GM23338 (cell line): ENCODE measurements at places on chromosomes 11 and 22.
A peak's percentile ranks its signal among the peaks of the same experiment; 100 is the strongest.

DNA sequence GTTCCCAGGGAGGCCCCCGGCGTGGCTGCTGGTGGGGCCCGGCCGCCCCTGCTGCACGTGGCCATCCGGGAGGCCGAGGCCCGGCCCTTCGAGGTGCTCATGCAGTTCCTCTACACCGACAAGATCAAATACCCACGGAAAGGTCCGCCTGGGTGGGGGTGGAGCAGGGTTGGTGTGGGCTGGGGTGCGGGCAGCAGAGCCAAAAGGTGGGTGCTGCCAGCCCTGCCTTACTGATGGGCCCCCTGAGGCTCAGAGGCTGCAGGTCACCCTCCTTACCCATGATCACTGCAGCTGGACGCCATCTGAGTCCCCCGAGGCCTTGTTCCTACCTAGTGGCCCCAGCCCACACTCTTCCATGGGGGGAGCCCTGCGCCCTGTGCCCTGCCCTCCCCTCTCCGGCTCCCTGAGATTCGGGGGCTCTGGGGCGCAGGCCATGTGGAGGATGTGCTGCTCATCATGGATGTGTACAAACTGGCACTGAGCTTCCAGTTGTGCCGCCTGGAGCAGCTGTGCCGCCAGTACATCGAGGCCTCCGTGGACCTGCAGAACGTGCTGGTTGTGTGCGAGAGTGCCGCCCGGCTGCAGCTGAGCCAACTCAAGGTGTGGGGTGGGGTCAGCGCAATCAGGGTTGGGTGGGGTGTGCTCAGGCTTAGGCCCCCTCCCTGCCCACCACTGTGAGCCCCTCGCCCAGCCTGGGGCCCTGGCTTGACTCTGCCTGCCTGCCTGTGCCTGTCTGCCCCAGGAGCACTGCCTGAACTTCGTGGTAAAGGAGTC is 7.6 kb downstream of the THAP7 start:
- DNase-seq: no peak

DNA sequence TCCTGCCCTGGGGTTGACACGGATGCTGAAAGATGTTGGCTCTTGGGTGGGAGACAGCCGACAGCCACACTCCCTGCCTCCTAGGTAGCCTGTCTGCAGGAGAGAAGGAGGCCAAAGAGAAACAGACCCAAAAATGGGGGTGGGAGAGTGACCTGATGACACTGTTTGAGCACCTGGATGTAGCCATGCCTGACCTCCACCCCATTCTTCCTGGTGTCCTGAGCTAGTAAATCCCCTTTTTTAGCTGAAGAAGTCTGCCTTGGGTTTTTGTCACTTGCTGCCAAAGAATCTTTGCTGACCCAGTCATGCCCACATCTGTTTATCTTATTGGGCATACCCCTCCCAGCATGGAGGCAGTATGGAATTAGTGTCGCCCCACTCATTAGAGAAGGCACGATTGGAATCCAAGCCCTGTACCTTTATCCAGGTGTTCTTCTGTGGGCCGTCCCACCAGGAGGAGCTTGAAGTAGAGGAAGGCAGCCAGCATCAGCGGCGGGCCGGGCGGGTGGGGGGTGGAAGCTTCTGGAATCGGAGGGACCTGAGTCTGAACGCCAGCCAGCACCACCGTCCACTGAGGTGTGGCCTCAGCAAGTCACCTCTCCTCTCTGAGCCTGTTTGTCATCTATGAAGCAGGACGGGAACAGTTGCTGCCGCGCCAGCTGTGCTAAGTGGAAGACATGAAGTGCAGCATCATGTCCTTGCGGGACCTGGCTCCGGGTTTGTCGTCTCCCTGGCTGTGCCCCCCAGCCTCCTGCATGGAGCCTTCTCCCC is 37.8 kb downstream of the IGHMBP2 start:
- DNase-seq: no peak

GRCh38 chr22:48091060-48091650 is 1328.7 kb downstream of the TBC1D22A start:
- no peak for DNase-seq

DNA sequence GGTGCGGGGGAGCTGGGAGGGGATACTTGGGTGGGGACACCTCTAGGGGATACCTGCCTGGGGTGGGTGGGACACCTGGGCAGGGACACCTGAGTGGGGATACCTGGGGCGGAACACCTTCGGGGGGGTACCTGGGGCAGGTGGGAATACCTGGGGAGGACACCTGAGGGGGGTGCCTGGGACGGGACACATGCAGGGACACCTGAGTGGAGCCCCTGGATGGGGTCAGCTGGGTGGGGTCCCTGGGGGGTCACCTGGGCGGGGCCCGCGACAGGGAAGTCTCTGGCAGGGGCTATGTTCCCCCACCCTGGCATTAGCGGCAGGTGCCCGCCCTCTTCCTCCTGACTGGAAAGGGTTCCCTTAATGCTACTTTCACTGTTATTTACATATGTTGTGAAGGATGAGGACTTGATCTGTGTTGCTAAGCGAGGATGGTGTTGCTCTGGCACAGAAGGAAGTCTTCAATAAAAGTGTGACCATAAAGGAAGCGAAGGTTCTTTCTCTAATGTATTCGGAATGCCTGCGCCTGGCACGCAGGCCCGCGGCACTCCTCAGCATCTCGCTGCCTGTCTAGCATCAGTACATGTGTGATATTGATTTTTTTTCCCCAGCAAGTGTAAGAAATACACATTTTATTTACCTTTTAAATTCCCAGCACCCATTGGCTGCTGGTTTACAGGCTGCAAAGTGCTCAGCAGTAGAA is 801.7 kb downstream of the BRD1 start:
- no peak for DNase-seq

GRCh38 chr22:41563051-41563711 is 2.4 kb downstream of the CSDC2 start:
- DNase-seq: peak; percentile 32

DNA sequence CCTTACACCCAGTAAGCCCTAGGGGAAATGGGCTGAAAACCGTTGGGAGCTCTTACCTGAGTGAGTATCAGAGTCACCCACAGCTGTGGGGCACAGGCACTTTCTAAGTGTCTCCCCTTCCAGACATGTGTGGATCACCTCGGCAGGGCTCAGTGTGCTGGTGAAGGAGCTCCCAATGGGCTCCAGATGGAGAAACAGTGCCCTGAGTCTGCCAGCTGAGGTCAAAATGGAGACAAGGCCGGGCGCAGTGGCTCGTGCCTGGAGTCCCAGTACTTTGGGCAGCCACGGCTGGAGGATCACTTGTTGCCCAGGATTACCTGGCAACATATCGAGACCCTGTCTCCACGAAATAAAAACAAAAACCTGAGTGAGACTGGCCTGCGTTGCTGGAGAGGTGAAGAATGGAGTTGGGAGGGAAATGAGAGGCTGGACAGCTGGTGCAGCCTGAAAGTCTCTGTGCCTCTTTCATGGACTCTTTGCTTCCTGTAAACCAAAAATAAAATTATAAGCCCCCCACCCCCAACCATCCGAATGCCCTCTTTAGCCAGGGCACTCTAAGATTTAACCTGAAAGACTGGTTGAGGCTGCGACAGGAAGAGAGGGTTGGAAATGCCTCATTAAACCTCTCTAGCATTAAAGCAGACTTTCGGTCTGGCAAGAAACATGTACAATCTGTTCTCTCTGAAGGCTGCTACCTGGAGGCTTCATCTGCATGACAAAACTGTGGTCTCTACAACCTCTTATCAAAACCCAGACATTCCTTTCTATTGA is 111.8 kb downstream of the SNX19 start:
- no peak for DNase-seq

- peak; percentile 22 for DNase-seq
These were observed 43.4 kb downstream of the SCUBE2 start for GRCh38 chr11:9047964-9048523.

DNA sequence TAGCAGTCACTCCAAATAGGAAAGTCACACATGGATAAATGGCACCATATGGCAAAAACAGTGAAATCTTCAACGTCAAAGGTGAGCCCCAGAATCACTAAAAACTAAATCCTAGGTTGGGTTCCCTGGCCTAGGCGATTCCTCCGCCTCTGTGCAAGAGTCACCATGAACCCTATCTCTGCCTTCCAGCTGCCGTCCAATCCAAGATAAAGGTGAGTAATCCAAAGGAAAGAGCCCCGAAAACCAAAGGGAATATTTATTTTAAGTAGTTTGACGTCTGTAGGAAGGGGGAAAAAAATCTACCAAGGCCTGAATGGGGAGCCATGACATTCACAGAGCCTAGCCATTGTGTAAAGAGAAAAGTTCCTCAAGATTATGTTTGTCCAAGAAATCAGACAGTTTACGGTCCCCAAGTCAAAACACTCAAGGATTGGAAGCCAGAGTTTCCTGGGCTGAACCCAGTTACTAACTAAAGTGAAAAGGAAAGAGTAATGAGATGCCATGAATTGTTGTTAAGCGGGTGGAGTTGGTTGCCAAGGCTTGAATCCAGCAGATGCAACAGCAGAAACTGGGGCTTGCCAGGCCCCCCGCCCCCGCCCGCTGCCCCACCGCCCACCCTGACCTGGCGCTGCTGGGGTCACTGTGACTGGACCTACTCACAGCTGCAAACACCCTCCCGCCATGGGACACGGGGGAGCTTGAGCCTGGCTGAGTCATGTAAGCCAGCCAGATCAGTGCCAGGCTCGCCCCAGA is 39.7 kb upstream of the ETS1 start:
- no peak for DNase-seq

- DNase-seq: peak; percentile 88
These were observed at the start of gene RIN1 for GRCh38 chr11:66336234-66337102. RIN1 (minus strand) TSS chr11:66336434; CDS start chr11:66336402, 32 bp downstream.

DNA sequence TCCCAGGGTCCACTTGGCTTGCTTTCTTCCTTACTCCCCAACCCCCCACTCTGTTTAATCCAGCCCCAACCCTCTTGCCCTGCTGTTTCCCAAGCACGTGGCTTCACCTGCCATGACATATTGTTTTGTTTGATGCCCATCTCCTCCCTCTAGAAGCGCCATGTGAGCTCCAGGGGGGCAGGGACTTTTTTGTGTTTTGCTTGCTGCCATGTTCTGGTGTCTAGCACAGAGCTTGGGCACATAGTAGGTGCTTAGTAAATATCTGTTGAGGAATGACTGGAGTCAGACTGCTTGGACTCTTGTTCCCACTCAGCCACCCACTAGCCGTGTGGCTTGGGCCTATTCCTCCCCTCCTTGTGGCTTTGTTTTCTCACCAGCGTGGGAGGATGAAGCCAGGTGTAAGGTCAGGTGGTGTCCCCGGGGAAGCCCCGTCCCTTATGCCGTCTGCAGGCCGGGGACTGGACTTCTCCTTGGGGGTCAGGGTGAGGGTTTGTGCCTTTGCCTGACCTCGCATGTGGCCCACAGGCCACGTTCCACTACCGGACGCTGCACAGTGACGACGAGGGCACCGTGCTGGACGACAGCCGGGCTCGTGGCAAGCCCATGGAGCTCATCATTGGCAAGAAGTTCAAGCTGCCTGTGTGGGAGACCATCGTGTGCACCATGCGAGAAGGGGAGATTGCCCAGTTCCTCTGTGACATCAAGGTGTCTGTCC is 3.8 kb downstream of the AIP start:
- no peak for DNase-seq

- DNase-seq: peak; percentile 14
These were observed 25.0 kb downstream of the MTMR3 start for GRCh38 chr22:29907753-29908515.

DNA sequence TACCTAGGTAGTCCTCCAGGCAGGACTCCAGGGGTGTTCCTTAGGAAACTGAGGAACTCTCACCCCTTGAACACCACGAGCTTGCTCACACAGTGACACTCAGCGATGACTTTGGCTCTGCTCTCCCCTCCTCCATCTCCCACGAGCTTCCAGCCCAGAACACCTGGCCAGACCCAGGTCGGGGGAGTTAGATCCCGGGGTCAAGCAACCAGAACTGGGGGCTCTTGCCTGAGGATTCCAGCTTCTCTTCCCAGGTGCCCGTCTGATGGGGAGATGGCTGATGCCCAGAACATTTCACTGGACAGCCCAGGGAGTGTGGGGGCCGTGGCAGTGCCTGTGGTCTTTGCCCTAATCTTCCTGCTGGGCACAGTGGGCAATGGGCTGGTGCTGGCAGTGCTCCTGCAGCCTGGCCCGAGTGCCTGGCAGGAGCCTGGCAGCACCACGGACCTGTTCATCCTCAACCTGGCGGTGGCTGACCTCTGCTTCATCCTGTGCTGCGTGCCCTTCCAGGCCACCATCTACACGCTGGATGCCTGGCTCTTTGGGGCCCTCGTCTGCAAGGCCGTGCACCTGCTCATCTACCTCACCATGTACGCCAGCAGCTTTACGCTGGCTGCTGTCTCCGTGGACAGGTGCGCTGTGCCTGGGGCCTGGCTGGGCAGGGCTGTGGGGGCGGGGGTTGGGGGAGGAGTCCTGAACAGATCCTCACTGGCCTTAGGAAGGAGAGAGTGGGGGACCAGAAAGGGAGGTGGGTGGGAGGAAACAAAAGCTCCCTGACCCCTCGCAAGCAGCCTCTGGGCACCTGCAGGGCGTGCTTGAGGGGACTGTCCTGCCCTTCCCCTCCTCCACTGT is at the start of gene GALR3:
TSS of gene GALR3 (plus strand) at position 249 of the 852 bp plus-strand sequence. CDS start at position 274, 25 bp downstream.
- no peak for DNase-seq

DNA sequence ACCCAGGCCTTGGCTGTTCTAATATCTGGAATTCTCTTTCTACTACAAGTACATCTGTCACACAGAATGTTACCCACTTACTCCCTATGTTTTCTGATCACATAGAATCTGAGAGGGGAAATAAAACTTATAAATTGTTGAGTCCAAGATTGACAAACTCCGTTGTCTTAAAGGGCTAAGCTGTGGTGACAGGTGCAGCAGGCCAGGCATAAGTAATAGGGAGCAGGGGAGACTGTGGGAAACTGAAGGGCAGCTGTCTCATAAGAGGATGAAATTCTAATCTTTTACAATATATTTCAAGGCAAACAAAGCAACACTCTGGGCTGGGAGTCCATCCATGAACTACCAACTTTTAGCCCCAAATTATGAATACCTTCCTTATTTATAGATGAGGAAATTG is 133.9 kb downstream of the SLC1A2 start:
- DNase-seq: no peak

GRCh38 chr11:47980907-47981621 is 705 bp downstream of the PTPRJ start:
- peak; percentile 83 for DNase-seq

DNA sequence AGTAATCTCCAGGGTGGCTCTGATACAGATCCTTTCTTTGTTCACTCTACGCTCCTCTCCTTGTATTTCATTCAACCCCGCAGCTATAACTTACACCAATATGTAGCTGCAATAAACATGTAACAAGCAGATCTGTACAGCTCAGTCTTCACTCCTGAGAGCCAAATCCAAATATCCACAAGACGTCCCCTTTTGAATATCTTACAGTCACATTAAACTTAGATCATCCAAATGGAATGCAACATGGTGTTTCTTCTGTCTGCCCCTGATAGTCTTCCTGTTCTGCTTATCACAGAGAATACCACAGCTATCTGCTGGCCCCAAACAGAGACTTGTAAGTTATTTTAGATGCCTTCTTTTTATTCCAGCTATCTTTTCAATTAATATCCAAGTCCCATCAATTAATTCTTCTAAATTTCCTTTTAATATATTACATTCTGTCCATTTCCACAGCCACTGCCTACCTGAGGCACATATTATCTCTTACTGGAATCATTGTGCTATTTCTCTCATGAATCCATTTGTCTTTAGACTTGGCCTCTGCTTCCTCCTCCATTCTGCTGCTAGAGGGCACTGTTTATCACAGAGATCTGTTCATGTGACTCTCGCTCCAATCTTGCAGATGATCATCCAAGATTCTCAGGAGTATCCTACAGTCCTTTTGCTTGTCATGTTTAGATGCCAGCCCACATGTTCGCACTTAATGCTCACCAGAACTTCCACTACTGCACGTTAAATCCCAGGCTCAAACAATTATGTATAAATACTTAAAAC is 908.6 kb downstream of the NTM start:
- DNase-seq: peak; percentile 46
